ENCODE measurements at places on chromosomes 13 and 19.

- no peak for DNase-seq
Measured at GRCh38 chr19:37763488-37763887, 15.9 kb downstream of the ZNF573 start.

DNA sequence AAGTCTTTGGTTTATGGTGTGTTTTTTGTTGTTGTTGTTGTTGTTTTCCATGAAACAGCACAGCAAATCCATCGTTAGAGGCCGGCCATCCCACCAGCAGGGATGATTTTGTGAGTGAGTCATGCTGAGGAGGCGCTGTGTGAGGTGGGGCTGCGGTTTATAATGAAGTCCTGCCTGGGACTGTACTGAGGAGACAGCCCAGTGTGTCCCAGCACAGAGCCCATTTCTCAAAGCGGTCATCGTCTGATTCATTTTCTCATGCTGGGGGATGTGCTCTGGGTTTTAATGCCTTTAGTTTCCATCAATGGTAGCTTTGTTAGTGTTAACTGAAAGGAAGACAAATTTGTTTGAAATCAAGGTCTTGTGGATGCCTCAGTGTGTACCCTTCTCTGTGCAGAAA, 129.3 kb upstream of the SERP2 start:
- DNase-seq = peak; percentile 47

DNA sequence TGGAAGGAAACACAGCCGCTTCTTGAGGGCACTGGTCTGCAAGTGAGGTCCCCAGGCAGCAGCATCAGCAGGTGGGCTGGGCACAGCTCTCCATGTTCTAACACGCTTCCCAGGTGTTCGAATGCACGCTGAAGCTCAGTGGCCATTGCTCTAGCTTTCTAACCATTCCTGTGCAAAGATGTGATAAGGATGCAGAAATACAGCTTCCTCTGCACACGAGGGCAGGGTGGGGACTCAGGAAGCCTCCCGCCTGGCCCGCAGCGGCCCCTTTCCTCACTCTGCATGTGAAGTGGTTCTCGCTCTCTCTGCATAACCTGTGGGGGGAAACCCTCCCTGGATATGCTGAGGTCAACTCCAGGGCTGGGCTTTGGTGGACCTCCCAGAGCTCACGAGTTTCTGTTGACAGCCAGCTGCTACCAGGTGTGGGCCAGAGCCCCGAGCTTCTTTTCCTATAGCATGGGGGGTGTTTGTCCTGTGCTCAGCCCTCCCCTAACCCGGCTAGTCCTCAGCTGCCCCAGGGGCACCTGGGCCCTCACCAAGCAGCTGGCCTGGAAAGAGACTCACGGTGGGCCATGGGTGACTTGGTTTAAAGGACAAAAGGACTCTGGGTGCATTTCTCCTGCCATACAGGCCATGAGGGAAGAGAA, 168.2 kb downstream of the TEX29 start:
- DNase-seq = no peak

DNA sequence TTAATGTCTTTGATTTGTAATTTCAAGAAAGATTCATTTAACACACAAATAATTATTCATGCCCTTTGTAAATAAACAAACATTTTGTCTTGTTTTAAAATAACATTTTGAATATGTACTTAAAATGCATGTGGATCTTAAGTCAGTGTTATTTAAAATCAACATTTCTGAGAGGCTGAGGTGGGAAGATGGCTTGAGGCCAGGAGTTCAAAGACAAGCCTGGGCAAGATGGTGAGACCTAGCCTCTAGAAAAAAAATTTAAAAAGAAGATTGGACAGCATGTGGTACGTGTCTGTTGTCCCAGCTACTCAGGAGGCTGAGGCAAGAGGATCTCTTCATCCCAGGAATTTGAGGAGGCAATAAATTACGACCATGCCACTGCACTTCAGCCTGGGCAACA, 1268.2 kb downstream of the SLITRK1 start:
- no peak for DNase-seq

GRCh38 chr13:43785261-43785649, 1.5 kb downstream of the ENOX1 start:
- no peak for DNase-seq

- DNase-seq = no peak
Measured at GRCh38 chr13:44807449-44808034, 181.7 kb downstream of the NUFIP1 start.

All from AG09309 (cell line).